Karpas-422 (cell line): ENCODE measurements at places on chromosomes 5 and 9.
A peak's percentile ranks its signal among the peaks of the same experiment; 100 is the strongest.

GRCh38 chr5:19902316-19902934, 85.6 kb downstream of the CDH18 start:
- H3K4me1 ChIP-seq, result no peaks in the 10 kb centered on the region
- no peaks in the 10 kb centered on the region for H3K27me3 ChIP-seq
- DNase-seq, result no peak
- no peak overlapping the region for H3K27ac ChIP-seq
- H3K4me3 ChIP-seq, result no peak overlapping the region
- no peaks in the 10 kb centered on the region for H3K36me3 ChIP-seq

- H3K27ac ChIP-seq, result no peak within 1 kb of the TSS
- H3K4me3 ChIP-seq, result 0 out of 2 replicates have a peak within 1 kb of the TSS, but pooled peaks have one; percentile 13
- no peaks in the 10 kb centered on the region for H3K36me3 ChIP-seq
- peaks cover 12% of the 10 kb centered on the region; the same call in 1 of the 2 replicates for H3K4me1 ChIP-seq
- H3K27me3 ChIP-seq, result no peaks in the 10 kb centered on the region
- DNase-seq, result peak; percentile 60
Measured at GRCh38 chr5:36301858-36302603, at the start of gene RANBP3L. RANBP3L (minus strand) TSS chr5:36301902; CDS start chr5:36301416, 486 bp downstream.

GRCh38 chr9:128550770-128551656, 1.4 kb upstream of the SPTAN1 start:
- H3K27ac ChIP-seq, result no peak overlapping the region
- peak overlapping the region; percentile 95 for H3K4me3 ChIP-seq
- peaks cover 37% of the 10 kb centered on the region for H3K4me1 ChIP-seq
- peak; percentile 48 for DNase-seq

DNA sequence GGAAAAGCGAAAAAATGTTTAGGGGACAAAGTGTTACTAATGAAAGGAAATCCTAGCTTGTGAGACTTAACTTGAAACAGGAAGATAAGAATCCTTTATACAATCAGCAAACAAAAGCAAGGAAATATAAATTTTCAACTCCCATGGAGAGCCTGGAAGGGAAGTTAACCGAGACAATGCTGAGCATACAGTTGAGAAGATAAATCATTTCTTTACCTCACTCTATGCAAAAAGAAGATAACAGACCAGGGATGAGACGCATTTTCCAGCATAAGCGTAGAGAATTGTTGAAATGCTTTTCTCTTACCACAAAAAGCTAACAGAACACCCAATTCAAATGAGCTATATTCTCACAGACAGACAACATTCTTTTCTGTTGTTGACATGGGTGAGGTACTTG, 309.6 kb downstream of the CWC27 start:
- no peaks in the 10 kb centered on the region for H3K36me3 ChIP-seq
- H3K27me3 ChIP-seq, result no peaks in the 10 kb centered on the region
- H3K4me3 ChIP-seq, result no peak overlapping the region
- H3K4me1 ChIP-seq, result peaks cover 9% of the 10 kb centered on the region

DNA sequence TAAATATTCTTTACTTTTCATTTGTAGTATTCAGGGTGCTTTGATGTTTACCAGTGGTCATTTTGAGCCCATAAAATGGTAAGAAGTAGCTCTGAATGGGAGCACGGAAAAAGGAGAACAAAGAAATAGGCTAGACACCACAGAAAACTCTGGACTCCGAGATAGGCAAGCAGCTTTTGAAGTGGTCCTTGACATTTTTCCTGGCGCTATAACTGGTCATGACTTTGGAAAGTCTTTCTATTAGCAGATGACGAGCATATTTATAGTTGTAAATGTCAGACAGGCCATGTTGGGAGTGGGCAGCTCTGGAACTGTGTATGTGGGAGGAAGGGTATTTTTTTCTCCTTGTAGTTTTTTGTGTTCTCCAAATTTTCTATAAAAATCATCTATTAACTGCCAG, 126.1 kb upstream of the POC5 start:
- H3K27ac ChIP-seq, result no peak overlapping the region
- peaks cover 9% of the 10 kb centered on the region for H3K4me1 ChIP-seq
- no peaks in the 10 kb centered on the region for H3K36me3 ChIP-seq

GRCh38 chr5:54610197-54610944, 92.8 kb downstream of the SNX18 start:
- H3K4me1 ChIP-seq, result no peaks in the 10 kb centered on the region
- no peaks in the 10 kb centered on the region for H3K36me3 ChIP-seq
- no peak for DNase-seq
- H3K27me3 ChIP-seq, result no peaks in the 10 kb centered on the region
- H3K4me3 ChIP-seq, result no peak overlapping the region

DNA sequence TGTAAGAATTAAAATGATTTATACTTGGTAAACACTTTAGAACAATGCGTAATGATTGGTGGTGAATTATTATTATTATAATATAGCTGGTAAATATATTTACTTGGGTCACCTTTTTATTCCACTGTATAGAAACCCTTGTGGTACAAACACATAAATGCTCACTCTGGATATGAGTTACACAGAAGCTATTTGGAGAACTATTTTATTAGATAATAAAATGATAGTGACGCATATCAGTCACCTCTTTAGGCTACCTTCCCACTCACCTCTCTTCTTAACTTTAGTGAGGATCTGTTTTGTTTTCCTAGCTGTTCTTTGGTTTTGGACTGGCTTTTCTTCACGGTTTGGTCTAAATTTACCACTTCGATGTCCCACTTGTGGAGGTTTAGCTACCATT, 537.8 kb upstream of the DAP start:
- no peak for DNase-seq
- no peaks in the 10 kb centered on the region for H3K36me3 ChIP-seq
- no peaks in the 10 kb centered on the region for H3K4me1 ChIP-seq
- no peaks in the 10 kb centered on the region for H3K27me3 ChIP-seq
- H3K4me3 ChIP-seq, result no peak overlapping the region

DNA sequence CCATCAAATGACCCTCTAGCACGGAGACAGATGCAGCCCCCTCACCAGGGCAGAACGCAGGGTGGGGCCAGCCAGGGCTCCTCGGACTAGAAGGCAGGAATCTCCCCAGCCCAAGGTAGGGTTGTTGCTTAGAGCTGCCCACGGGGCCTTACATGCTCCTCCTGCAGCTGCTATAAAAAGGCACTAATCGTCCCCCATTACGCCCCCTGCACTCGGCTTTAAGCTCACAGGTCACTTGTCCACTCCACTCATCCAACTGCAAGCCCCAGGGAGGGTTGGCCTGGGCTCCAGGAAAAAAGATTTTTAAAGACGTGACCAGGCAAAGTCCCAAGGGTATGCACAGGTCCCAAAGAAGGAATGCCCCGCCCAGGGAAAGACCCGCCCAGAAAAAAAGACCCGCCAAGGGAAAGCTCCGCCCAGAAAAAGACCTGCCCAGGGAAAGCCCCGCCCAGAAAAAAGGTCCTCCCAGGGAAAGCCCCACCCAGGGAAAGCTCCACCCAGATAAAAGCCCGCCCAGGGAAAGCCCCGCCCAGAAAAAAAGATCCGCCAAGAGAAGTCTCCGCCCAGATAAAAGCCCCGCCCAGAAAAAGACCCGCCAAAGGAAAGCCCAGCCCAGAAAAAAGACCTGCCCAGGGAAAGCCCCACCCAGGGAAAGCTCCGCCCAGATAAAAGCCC, 11.1 kb downstream of the GRIN1 start:
- peak; percentile 72 for DNase-seq
- H3K36me3 ChIP-seq, result no peaks in the 10 kb centered on the region

DNA sequence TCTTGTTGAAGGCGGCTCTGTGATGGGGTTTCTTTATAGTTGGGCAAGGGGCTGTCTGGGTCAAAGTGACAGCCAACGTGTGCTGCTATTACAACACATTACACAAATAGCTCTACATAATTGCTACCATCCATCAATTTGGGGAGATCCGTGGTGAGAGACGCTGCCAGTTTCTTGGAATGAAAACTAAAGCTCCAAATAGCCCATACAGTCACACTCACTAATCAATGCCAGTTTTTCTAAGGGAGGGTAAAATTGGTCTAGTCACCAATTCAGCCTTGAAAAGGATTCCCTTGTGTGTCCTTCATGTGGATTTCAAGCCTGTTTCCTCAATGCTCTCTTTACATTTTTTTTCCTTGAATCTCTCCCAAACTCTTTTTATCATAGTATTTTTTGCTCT, 343.3 kb upstream of the KLF4 start:
- H3K4me1 ChIP-seq, result no peaks in the 10 kb centered on the region
- H3K27me3 ChIP-seq, result no peaks in the 10 kb centered on the region
- H3K27ac ChIP-seq, result no peak overlapping the region
- H3K36me3 ChIP-seq, result no peaks in the 10 kb centered on the region
- no peak for DNase-seq

GRCh38 chr9:129145841-129146292, 32.2 kb downstream of the IER5L start:
- DNase-seq, result no peak
- peaks cover 7% of the 10 kb centered on the region; the same call in 1 of the 2 replicates for H3K36me3 ChIP-seq
- no peak overlapping the region for H3K27ac ChIP-seq
- no peak overlapping the region for H3K4me3 ChIP-seq
- peaks cover 33% of the 10 kb centered on the region for H3K4me1 ChIP-seq

DNA sequence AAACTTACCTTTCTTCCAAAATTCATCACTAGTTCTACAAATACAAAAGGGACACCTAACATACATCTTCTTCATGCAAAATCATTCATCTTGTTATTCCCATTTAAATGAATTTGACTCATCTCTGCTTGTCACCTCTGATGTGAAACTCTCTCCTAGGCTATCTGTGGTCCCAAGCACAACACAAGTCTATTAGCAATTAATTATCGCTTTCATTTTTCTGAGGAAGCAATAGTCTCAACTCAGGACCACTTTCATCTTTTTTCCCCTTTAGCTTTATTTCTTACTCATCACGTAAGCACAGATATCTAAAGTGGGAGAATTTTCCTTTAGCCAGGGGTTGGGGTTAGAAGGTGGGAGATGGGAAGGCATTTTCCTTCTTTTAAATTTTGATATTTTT, 131.9 kb downstream of the ST8SIA4 start:
- no peak overlapping the region for H3K4me3 ChIP-seq
- H3K27ac ChIP-seq, result no peak overlapping the region
- peaks cover 14% of the 10 kb centered on the region for H3K4me1 ChIP-seq
- no peaks in the 10 kb centered on the region for H3K27me3 ChIP-seq

DNA sequence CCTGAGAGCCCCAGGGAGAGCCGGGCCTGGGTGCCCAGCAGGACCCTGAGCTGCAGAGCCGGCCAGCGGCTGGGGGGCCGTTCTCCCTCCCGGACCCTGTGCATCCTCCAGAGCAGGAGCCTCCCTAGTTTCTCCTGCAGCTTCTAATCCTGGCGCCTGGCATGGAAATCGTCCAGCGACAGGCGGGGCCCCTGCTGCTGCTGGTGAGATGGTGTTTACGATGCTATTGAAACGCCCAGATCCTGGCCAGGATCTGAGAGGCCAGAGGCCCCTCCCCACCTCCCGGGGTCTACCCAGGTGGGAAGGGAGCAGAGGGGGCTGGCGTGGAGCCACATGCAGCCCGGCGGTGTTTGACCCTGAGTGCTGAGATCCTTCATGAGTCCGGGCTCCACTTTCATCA, 38.2 kb upstream of the CEP72 start:
- no peak for DNase-seq
- no peaks in the 10 kb centered on the region for H3K27me3 ChIP-seq
- H3K4me3 ChIP-seq, result no peak overlapping the region
- no peak overlapping the region for H3K27ac ChIP-seq
- no peaks in the 10 kb centered on the region for H3K36me3 ChIP-seq
- H3K4me1 ChIP-seq, result no peaks in the 10 kb centered on the region

DNA sequence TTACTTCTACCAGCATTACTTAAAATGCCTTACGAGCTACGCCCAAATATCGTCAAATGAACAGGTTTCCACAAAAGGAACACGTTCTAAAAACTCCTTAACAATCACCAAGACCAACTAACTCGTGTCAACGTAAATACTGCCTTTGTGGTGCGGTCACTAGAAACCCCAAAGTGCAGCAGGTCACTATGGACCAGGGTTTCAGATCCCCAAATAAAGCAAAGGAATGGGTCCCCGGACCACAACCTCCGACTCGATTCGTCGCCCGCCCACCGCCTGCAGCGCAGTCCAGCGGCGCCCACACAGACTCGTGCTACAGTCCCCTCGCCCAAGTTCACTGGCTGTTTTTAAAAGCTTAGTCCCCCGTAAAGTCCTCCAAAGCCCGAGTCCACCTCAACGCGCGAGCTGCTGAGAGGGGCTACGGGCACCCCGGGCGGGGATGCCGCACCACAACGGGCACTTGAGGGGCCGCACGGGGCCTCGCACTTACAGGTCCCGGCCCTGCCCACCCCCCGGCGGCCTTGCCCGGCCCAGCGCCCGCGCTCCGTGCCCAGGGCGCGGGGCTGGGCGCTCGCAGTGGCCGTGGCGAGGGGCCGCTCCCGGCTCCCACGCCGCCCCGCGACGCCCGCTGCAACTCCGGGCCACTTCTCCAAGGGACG, 1.1 kb downstream of the NFIB start:
- no peak for DNase-seq
- no peaks in the 10 kb centered on the region for H3K27me3 ChIP-seq
- no peak overlapping the region for H3K4me3 ChIP-seq
- H3K4me1 ChIP-seq, result peaks cover 35% of the 10 kb centered on the region
- no peak overlapping the region for H3K27ac ChIP-seq

DNA sequence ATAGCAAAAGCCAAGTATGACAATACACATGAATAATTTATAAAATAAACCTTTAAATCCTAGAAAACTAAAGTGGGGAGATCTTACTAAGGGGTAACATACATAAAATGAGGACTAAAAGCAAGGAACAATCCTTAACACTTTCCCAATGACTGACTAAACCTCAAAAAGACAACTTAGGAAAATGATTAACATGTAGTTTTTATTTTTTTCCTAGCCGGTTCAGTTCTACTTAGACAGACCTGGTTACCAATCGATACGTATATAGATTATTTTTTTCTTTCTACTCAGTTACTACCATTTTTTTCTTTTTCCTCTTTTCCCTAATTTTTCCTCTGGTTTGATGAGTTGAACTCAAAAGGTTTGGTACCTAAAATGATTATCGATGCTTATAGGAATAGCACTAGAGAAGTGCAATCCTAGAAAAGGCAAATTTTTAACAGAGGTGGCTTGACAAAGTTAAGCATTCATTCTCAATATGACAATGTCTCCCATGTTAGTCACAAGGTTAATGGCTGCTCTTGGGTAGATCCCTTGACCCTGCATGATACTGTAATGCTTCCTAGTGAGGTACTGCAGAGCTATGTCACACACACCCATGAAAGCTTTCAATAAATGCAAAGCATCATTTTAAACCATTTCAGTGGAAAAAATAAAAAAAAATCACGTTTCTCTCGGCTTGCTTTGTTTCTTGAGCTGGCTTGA, 41.5 kb downstream of the FBXO4 start:
- no peak for DNase-seq
- H3K4me3 ChIP-seq, result no peak overlapping the region
